ENCODE measurements at places on chromosomes 5 and 9.

DNA sequence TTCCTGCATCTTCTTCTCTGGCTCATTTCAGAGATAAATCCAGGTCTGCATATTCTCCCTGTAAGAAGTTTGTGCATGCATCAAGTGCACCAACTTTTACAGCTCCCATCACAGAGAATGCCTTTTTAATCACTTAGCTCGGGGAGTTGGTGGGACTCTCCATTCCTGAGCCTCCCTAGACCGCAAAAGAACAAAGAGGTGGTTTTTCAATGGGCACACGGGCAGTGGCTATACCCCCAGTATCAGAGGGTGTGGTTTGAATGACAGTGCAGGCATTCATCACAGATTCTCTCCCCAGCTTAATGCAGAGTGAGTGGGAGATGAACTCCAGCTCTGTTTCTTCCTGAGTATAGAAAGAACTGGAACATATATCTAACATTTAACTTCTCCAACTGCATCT is 264.7 kb upstream of the NR4A3 start:
- no peak for DNase-seq

DNA sequence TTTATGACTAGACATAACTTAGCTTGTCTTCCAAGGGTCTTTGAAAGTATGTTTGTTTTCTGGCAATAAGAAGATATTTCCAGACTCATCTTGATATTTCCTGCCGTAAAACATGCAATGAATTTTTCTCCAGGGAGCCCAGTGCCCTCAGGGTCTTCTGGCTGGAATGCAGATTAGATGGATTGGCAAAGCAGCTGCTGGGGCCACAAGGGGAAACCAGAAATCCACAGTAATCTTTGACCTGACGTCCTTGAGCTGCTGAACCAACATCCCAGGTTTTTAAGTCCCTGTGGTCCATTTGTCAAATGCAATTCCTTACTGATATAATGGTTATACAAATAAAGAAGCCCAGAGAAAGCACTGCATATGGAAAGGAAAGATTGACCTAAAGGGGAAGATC is 93.0 kb downstream of the THBS4 start:
- DNase-seq: no peak

DNA sequence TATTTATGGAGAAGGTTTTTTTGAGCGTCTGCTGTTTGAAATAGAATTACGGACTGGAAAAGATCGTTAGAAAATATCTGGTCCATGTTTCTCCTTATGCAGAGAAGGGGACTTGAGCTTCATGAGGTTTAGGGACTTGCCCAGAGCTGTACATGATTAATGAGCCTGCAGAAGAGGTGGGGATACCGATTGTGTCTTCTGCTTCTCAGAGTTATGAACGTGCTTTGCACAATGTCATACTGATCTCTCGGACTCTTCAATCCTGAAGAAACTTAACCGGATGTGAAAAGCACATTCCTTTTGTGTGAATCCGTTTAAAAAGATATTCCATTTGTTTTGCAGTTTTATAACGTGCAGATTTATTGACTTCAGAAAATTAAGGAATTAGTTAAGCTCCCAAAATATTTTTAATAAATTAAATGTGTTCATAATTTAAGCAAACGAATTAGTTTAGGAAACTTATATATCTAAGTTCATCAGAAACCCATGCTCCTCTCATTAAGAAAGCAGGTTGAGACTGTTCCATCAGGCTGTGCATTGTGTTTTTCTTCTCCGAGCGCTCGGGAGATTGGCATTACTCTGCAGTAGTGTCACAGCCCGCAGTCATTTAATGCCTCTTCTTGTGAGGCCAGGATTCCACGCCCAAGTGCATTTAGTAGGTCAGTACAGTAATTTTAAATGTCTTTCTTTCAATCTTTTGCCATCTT is 40.8 kb upstream of the MEF2C start:
- DNase-seq: no peak

DNA sequence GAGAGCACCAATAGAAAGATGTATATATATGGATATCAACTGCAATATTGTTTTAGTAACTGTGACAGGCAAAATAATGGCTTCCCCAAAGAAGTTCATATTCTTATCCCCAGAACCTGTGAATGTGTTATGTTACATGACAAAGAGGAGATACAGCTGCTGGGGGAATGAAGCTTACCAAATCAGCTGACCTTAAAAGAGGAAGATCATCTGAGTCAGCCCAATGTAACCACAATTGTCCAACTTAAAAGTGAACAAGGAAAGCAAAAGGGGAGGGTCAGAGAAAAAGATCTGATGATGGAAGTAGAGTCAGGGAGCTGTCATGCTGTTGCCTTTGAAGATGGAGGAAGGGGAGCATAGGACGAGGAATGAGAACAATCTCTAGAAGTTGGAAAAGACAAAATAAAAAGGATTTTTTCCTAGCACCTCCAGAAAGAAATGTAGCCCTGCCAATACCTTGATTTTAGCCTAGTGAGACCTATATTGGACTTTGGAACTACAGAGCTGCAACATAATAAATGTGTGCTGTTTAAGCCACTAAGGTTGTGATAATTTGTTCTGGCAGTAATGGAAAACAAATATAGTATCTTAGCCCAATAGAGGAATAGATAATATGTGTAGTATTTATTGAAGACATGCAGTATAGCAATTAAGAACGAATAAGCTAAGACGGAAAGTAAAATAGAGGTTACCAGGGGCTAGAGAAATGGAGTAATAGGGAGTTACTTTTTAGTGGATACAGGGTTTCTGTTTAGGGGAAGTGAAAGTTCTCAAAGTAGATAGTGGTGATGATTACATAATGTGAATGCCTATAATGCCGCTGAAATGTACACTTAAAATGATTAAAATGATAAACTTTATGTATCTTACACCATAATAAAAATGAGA is 115.9 kb downstream of the PIK3R1 start:
- DNase-seq: no peak

DNA sequence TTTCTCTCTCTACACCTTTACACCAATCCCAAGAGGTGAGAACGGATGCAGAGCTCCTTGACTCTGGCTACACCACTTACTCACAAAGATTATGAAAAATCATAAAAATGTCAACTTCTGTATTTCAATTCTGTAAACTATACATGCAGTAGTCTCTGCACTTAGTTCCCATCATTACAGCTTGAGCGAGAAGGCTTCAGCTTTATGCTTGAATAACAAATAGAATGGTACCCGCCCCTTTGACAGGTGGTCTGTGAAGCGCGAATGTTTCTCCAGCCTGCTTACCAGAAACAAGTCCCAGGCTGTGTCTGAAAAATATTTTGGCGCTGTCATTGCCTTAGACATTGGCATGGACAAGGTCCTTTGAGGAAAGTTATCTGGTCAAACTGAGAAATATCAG is 562.4 kb upstream of the CLINT1 start:
- no peak for DNase-seq

GRCh38 chr5:40402007-40402364 is 277.7 kb upstream of the PTGER4 start:
- no peak for DNase-seq

All from activated CD8-positive, alpha-beta memory T cell treated with anti-CD3 and anti-CD28 coated beads for 1 hour (primary cell).